RWPE1 (cell line): ENCODE measurements at places on chromosomes 4 and X.

GRCh38 chr4:161894014-161894413 is 269.8 kb downstream of the FSTL5 start:
- DNase-seq, result no peak

DNA sequence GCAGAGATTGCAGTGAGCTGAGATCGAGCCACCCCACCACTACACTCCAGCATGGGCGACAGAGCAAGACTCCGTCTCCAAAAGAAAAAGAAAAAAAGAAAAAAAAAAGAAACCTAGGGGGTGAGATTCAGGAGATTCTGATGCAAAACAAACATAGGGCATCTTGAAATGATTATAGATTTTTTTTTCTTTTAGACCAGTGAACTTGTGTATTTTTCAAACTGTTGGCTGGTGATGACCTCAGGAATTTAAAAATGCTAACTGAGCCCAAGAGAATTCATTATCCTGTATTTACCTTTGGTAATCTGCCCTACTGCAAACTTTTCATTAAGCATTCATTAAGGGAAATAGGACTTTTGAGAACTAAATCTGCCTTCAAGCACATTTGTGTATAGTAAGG is 20.6 kb downstream of the ATP10D start:
- DNase-seq, result no peak

DNA sequence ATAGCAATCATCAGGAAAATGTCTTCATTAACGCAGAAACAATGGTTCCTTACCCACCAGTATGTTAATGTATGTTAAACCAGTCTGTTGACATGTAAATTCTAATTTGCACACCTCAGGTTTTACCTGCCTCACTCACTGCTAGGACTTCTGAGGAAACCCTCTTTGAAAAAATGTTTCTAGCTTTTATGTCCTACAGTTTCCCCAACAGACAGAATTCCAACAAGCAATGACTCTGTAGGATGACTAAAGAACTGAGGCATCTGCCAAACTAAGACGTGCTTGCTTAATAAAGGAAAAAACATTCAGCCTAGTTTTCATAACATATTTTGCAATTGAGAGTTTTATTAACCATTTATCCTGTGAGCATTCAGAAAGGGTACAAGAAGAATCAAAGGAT is 20.6 kb upstream of the SOX3 start:
- no peak for DNase-seq

- DNase-seq, result no peak
These were observed 160.2 kb downstream of the RAB28 start for GRCh38 chr4:13323921-13324320.

GRCh38 chr4:93359586-93359985 is 469.0 kb upstream of the ATOH1 start:
- DNase-seq, result no peak

GRCh38 chr4:43456383-43456782 is 563.9 kb downstream of the GRXCR1 start:
- DNase-seq, result peak; percentile 23

DNA sequence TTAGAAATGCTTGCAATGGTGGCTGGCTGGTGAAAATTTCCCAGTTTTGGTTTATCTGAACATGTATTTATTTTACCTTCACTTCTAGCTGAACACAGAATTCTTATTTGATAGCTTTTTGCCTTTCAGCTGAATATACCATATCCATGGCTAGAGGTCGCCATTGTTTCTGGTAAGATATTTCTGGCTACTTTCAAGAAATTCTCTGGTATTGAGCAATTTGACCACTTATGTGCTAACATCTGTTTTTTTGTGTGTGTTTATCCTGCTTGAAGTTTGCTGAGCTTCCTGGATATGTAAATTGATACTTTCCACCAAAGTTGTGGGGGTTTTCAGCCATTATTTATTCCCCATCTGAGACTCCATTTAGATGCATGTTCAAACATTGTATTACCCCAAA is 75.4 kb downstream of the FBXW7 start:
- no peak for DNase-seq

DNA sequence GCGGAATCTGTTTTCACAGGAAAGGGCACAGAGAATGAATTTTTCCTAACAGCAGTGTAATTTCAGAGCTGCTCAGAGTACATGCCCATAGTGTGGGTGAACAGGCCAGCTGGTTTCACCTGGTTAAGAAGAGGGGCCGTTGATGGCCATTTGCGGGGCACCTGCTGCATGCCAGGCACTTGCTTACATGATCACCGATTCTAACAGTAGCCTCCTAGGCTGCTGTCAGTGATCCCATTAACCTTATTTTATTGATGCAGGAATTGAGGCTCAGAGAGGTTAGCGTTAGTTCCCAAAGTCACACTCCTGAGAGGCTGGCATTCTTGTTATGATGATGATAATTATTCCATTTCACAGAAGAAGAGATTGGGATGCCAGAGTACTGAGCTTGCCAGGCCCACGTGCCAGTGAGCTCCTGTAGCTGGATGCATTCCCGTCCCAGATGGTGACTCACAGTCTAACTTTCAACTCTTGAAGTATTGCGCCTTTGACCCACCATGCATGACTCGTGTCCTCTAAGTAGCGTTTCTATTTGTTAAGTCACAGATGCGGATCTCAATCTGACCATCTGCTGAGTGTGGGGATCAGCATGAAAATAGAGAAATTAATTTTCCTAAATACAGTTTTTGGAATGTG is 76.5 kb downstream of the PSAPL1 start:
- peak; percentile 67 for DNase-seq

DNA sequence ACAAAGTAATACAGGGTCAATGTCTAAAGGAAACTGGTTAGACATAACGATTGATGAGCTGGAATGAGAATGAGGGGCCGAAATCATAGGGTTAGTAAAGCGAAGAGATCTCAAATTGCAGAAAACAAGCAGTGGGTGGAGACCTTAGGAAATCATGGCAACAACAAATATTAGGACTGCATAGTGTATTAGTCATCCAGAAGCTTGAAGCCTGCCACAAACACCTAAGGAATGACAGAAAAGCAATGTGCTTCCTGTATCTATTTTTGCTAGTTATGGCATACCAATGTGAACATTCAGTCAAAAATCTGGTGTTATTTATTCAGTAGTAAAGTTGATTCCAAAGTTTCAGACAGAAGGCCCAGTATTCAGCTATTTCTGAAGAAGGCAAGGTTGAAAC is 410.9 kb upstream of the CT83 start:
- DNase-seq, result peak; percentile 59

DNA sequence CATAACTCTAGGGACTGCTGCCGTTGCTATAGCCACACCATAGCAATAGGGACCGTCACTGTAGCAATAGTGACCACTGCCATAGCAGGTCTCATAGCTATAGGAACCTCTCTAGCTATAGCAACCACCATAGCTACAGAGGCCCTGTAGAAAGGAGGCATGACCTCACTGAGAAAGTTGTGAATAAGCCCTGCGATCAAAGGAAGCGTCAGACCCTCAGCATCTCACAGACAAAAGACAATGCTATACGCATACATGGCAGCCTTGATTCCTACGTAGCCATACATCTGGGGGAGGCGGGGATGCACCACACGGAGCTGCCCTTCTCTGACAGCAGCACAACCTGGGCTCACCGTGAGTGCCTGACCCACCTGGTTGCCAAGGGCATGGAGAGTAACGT is 88.5 kb downstream of the MTMR1 start:
- no peak for DNase-seq

DNA sequence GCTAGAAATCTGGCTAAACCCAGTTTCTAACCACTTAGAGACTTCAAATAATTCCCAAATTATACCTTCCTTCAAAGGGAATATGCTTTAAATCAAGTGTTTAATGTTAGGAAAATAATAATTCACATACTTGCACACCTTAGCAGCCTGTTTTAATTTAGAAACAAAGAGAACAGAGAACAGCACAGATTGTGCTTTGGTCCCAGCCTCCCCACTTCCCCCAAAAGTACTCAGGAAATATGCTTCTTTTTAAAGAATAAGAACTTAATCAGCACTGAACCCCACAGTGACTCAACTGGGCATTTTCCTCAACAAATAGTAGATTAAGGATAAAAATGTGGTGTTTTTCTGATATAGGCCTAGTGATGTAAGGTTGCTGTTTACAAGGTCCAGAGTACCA is 295.8 kb downstream of the GBA3 start:
- no peak for DNase-seq

DNA sequence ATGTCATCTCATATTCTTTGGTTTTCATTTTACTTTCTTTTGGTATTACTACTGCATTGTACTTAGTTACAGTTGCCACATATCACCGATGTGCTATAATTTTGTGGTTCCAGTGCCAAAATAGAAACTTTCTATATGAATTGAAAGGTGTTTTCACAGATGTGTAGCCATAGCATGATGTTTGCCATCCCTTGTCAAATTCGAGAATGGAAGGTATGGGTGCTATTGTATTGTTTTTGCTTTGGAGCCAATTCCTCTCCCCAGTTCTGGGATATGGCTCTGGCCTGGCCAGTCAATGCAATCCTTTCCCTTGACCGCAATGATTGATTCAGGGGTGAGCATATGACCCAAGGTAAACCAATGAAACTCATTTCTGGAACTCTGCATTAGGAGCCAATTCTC is 86.2 kb upstream of the RPS6KA3 start:
- no peak for DNase-seq

- peak; percentile 30 for DNase-seq
These were observed 436.2 kb downstream of the KCNIP4 start for GRCh38 chr4:21512353-21512752.

DNA sequence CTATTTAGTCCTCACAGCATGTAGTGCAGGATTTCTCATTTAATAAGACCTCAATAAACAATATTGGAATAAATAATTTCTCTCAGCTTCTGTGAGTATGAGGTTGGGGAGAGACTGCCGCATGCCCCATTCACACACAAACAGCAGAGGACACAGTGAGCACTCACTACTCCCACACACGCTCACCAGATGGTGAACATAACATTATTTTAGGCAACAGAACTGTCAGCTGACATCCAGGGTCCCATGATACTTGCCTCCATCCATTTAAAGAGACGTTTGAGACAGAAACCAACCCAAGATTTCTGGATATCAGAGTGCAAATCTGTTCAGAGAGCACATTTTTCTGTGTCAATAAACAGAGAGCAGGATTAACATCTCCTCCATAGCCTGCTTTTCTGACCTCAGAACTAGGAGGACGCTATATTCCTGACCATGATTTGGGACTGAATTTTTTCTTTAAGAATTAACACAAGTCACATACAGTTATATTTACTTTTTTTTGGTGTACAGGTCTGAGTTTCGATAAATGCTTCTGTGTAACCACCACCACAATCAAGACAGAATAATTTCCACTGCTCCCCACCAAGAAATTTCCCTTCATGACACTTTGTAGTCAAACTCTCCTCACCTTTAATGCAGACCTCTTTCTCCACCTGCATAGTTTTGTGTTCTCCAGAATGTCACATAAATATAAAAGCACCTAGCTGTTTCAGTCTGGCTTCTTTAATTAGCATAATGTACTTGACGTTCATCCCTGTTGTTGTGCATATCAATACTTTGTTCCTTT is 16.7 kb downstream of the GPRIN3 start:
- no peak for DNase-seq

DNA sequence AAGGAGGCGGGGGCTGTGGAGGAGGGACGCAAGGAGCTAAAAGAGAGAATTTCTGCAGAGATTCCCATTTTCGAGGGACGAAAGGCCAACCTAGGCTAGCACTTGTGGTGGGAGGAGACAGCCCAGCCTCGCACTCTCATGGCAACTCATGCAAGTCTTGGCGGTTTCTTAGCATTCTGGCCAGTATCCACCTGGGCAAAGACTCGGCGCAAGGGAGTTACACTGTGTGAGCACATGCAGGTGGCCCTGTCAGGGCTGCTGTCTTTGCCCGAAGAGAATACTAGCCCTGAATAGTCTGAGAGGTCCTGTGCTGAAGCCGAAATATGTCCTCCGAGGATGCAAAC is 15.5 kb downstream of the MCF2 start:
- DNase-seq, result no peak

- DNase-seq, result no peak
These were observed 45.4 kb upstream of the UGT2A3 start for GRCh38 chr4:68997040-68997439.

DNA sequence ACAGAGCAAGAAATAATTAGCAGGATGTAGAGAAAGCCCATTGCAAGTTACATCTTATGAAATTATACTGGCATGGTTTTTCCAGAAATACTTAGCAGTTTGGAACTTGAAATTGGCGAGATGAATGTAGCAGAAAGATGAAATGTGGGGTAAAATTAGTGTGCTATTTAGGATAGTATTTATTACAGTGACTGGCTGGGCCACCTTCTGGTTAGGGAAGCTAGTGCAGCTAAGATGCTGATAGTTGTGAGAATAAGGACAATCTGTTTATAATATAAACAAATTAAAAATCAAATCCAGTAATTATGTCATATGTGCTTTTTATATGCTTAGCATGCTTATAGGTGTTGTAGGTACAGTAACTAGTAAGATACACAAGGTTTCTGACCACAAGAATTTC is 74.8 kb downstream of the IL15 start:
- no peak for DNase-seq
